ENCODE measurements at places on chromosomes 4 and X. TPM values are rescaled to one million over a fixed set of nuclear protein-coding genes. Genes with fewer than 3 reads are reported as not detected.

The TMEM271 gene
- not detected for total RNA-seq

DNA sequence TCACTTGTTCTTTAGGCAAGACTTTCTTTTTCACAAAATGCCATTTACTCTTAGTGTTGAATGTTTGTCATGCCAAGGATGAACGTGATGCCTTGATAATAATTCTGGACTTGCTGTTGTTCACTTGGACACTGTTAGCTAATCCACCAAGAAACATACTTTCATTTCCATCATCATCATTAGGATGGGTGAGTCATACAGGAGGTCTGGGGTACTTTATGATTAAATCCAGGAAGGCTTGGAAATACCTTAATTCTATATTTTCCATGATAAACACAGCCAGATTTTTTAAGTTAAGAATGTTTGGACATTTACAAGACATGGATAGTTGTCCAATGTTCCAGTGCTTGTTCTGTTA is 260.7 kb upstream of the GIMD1 start:
- no peak for DNase-seq

DNA sequence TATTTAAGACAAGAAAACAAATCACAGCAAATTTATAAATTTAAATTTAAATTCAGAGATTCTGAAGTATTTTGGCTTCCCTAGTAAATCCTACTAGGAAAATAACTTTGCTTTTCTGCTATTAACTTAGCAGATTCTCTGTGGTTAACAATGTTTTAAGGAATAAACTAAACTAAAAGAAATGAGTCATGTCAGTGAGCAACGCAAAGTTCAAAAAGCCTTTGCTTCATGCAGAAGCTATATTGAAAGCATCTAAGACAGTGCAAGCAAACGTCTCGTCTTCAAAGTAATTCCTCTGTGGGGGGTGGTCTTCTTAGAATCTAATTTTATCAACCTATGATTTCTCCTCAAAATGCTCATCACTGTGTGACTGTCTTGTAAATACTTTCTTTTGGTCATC is 30.1 kb downstream of the GABRB1 start:
- DNase-seq = no peak

GRCh38 chr4:54662901-54663585 is 5.3 kb downstream of the KIT start:
- no peak for DNase-seq

The GPC3 gene
- 8.5 TPM for total RNA-seq

- DNase-seq = no peak
Measured at GRCh38 chr4:10521424-10521823, 64.2 kb upstream of the ZNF518B start.

The VCX gene
- not detected for total RNA-seq

DNA sequence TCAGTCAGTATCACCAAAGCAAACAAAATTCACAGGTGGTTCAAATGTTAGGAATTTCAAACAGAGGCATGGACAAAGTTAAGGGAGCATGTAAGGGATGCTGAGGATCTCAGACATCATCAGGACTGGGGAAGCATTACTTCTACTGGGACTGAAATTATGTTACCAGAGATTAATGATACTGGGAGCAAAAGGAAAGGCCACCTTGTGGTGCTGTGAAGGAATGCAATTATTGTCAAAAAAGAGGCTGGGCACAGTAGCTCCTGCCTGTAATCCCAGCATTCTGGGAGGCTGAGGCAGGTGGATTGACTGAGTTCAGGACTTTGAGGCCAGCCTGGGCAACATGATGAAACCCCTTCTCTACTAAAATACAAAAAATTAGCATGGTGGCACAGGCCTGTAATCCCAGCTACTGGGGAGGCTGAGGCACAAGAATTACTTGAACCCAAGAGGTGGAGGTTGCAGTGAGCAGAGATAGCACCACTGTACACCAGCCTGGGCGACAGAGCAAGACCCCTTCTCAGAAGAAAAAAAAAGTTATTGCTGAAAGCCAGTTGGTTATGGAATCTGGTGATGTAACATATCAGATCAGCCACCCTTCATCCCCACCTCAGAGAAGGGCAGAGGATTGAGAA is 954.3 kb downstream of the PCDH7 start:
- no peak for DNase-seq

- no peak for DNase-seq
Measured at GRCh38 chrX:4186331-4186730, 472.9 kb upstream of the PRKX start.

DNA sequence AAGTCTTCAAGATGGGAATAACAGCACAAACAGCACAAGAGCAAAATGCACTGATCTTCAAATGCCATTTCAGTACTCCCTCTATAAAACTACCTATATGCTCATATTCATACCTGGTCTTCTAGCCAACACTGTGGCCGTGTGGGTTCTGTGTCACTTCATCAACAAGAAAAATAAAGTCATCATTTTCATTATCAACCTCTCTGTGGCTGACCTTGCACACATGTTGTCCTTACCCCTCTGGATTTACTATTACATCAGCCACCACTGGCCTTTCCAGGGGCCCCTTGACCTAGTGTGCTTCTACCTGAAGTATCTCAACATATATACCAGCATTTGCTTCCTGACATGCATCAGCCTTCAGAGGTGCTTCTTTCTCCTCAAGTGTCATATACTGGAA is 59.6 kb upstream of the GPR174 start:
- DNase-seq = no peak

The ARMCX4 gene
- total RNA-seq = 5.3 TPM

DNA sequence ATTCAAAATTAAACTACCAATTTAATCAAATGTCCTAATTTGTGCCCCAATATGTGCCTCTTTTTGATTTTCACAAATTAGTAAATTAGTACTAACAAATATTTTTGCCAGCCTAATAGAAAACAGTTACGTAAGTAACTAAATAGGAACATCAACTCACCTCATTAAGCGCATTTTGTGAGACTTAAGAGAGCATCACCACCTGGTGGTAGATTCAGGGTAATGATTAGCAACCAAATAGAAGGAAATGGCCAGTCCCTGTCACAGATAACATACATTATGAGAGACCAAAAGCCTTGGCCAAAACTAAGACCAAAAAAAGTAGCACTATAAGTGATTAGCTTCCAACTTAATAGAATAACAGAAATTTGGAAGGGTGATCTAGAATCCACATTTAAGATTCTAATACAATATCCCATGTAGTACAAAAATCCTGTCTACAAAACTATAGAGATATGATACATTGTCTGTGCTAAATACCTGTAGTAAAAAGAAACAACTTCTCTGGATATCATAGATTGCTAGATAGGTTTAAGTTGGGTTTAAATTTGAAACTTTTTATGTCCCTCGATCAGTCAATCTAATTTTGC is 46.7 kb downstream of the C4orf46 start:
- no peak for DNase-seq

- DNase-seq = no peak
Measured at GRCh38 chr4:69860521-69861298, 765 bp upstream of the SULT1E1 start.

- no peak for DNase-seq
Measured at GRCh38 chr4:127194281-127194680, 438.5 kb upstream of the INTU start.

GRCh38 chr4:139789096-139789654 is 123.6 kb downstream of the MGST2 start:
- no peak for DNase-seq

The IL3RA gene
- 8.1 TPM for total RNA-seq

- DNase-seq = no peak
Measured at GRCh38 chrX:51759055-51759839, 16.0 kb downstream of the GSPT2 start.

The TSPAN7 gene
- 26.5 TPM for total RNA-seq

DNA sequence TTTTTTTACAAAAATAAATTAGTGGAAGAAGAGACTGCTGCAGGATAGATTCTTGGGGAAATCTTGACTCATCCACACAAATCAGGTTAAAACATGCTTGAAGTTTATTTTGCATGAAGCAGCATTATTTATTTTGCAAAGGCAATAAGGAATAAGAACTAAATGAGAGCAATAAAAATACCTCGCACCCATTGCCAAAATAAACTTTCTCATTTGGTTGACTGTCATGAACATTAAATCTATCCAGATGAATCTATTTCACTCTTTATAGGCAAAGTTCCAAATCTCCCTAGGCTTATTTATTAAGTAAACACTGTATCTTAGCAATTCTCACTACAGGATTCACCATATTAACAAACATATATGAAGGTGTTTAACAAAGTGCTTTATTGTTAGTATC is 58.9 kb downstream of the HOPX start:
- DNase-seq = no peak

GRCh38 chr4:184668511-184669114 is 19.1 kb downstream of the PRIMPOL start:
- DNase-seq = no peak

- DNase-seq = no peak
Measured at GRCh38 chr4:126916049-126916625, 716.6 kb upstream of the INTU start.
